ENCODE measurements at places on chromosomes 12 and 14.

DNA sequence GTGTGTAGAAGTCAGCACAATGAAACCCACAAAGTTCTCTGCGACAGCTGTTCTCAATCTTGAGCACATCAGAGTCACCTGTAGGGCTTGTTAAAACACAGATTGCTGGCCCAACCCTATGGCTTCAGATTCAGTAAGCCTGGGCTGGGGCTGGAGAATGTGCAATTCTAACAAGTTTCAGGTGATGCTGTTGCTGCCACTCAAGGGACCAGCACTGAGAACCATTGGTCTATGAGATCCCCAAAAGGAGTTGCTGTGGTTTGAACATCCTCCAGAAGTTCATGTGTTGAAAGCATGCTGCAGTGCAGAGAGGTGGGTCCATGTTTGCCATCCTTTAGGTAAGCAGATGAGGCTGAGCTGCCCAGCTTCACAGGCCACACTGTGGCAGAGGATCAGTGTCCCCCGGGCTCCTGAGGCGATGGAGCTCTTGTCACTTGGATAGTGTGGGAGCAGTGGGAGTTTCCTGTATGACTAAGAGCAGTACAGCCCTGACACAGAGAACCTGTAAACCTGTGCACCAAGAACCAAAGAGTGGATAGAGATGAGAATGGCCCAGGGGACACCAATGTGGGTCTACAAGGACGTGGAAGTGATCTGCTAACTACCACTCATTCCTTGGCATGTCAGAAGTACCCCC, 8.0 kb upstream of the RTRAF start:
- no peak for DNase-seq

GRCh38 chr12:52907092-52907810, 2.4 kb upstream of the KRT8 start:
- DNase-seq, result no peak

DNA sequence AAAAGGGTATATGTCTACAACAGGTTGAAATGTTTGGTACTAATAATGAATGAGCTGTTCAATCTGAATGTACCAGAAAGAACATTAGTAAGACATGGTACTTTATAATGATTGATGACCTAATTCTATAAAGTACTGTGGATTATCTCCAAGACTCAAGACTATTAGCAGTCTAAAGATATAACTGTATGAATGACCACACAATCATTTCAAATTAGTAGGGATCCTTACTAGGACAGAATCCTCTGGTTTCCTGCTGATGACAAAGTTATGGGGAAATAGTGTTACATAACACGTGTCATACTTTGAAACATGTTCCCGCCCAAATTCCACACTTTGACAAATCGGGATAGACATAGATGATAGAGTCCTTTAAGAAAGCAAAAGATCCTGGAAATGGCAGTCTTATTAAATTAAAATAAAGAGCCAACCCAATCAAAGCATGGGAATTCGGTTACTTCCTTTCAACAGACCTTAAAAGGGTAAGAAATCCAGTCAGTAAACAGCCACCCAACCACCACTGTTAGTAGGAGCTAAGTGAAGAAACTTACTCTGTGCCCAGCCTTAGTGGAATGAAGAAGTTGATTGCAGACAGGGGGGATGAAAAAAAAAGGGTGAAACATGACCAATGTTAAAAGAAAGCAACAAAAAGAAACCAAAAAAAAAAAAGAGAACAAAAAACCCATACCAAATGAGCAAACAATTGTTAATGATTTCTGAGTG, 2.8 kb downstream of the VPS29 start:
- DNase-seq, result no peak

GRCh38 chr12:116924558-116925453, 14.1 kb downstream of the FBXW8 start:
- no peak for DNase-seq

- no peak for DNase-seq
Observed at GRCh38 chr14:79551523-79551922, 659.8 kb downstream of the DIO2 start.

DNA sequence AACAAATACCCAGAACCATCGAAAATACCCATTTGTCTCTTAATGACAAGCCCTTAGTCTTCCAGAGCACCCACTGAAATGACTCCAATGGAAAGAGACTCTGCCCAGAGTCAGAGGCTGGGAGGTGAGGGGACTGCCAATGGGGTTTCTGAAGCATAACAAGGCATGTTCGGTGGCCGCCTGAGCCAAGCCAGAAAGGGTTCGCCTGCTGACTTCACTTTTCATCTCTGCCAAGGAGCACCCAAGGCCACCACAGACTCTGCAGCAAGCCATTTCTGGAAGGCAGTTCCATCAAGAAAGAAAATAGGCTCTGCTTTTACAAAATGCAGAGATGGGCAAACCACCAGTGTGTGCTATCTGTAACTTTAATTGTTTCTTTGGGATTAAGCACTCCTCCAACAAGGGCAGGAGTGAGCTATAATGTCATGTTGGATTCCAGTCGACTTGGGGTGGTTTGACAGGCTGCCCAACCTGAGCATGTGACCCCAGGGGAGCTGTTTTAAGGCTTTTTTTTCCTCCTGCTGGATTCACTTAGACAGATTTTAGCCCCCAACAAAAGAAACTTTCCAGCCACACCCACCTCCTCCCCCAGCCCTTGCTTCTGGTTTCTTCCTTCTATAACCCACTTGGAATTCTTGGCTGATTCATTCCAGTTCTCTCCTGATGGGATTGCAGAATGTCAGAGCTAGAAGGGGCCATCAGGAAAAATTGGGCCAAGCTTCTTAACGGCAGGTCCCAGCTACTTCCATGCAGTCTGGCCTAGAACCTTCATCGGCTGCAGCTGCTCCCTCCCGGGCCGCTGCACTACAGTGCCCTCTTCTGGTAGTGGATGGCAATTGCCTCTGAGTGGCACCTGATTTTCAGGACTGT, 24.1 kb downstream of the CKAP4 start:
- peak; percentile 85 for DNase-seq

DNA sequence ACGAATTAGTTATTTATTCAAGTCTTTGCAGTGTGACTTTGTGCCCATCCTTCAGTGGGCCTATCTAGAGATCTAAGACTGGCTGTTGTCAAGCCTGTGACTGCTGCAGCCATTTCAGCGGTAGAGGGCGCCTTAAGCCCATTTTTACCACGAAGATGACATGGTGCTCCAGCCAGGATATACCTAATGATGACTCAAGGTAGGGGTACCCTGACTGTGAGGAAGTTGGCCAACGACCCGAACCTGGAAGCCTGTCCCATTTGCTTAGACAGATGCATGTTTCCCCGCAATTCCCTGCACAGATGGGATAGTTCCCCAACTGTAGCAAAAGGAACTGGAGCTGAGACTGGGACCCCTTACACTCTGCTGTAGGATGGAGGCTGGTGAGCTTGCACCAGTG, 41.3 kb downstream of the RAB3IP start:
- DNase-seq, result peak; percentile 60

GRCh38 chr14:59819446-59820088, 51.0 kb downstream of the RTN1 start:
- DNase-seq, result no peak

DNA sequence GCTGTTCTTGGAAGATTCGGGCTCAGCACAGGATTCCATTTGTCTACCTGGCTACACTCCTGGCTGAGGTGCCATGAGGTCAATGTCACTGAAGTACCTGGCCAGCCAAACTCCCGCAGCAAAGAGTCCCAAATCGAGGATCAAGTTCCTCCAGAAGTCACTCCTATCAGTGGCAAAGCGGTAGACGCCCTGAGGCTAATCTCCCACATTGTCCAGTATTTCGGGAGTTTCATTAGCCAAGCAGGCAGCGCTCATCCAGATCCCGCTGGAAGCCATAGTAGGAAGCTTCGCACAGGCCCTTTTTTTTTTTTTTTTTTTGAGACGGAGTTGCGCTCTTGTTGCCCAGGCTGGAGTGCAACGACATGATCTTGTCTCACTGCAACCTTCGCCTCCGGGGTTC, 8.9 kb upstream of the AACS start:
- DNase-seq, result no peak

- no peak for DNase-seq
Observed at GRCh38 chr14:76938092-76938500, 90.4 kb downstream of the IRF2BPL start.

DNA sequence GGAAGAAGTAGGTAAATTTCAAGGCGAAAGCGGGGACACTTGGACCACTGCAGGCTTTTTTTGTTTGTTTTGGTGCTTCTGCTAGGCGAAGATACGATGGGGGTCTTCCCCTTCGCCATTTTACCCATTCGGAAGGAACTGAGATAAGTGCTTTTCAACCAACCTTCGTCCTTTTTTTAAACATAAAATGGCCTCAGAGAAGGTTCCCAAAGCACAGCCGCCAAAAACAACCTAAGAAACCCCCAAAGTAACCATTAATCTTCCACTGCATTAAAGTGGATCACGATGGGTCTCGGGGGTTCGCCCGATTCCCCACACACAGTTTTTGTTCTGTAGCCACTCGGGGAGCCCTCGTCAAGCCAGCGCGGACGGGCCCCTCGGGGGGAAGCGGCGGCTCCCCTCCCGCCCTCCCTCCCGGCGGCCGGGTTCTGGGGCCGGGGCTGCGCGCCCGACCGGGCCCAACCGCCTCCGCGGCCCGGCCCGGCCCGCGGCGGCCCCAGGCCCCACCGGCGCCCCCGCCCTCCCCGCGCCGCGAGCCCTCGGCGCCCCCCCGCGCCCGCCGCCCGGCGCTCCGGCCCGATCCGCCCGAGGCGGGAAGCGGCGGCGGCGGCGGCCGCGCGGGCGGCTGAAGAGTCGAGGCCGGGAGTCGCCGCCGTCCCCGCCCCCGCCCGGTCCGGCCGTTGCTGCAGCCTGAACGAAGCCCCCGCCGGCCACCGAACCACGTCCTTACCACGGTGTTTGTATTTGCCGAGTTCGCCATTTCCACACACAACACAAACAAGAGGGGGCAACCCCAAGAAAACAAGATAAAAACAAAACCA, 790 bp downstream of the GTF2A1 start:
- DNase-seq, result peak; percentile 33

GRCh38 chr12:76247026-76247646, 101.1 kb downstream of the BBS10 start:
- DNase-seq, result no peak

DNA sequence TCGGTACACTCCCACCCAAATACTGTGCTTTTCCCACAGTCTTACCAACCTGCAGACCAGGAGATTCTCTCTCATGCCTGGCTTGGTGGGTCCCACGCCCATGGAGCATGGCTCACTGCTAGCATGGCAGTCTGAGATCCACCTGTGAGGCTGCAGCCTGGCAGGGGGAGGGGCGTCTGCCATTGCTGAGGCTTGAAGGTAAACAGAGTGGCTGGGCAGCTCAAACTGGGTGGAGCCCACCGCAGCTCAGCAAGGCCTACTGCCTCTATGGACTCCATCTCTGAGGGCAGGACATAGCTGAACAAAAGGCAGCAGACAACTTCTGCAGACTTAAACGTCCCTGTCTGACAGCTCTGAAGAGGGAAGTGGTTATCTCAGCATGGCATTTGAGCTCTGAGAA, 93.2 kb downstream of the FOXA1 start:
- no peak for DNase-seq

GRCh38 chr14:42140831-42141279, 534.2 kb downstream of the LRFN5 start:
- no peak for DNase-seq

DNA sequence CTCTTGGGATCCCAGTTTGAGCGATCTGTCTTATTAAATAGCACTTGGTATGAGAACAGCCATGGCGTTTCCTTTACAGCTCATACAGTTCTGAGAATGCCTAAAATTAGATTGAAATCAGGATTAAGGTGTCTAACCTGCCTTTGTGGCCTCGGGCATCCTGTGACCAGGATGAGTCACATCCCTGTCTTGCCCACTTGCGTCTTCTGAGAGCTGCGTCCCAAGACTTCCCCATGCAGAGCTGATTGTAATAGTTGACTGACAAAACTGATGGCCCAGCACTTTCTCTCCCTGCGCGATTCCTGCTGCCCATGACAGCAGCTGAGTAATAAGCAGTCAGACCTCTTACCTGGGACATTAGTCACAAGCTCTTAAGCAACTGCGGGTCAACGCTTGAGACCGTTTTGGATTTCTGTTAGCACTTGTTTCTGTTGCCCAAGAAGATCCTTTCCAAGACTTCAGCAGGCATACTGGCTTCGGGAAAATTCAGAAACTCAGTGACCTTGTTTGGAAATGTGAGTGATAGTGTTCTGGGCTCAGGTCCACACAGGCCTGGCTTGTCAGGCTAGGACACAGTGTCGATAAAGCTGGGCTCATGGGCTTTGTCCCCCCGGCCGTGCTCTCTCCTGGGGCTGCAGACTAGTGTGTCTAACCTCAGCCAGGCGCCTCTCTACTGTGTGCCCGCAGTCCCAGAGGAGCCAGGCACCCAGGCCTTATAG, 169.9 kb upstream of the HIF1A start:
- DNase-seq, result no peak

DNA sequence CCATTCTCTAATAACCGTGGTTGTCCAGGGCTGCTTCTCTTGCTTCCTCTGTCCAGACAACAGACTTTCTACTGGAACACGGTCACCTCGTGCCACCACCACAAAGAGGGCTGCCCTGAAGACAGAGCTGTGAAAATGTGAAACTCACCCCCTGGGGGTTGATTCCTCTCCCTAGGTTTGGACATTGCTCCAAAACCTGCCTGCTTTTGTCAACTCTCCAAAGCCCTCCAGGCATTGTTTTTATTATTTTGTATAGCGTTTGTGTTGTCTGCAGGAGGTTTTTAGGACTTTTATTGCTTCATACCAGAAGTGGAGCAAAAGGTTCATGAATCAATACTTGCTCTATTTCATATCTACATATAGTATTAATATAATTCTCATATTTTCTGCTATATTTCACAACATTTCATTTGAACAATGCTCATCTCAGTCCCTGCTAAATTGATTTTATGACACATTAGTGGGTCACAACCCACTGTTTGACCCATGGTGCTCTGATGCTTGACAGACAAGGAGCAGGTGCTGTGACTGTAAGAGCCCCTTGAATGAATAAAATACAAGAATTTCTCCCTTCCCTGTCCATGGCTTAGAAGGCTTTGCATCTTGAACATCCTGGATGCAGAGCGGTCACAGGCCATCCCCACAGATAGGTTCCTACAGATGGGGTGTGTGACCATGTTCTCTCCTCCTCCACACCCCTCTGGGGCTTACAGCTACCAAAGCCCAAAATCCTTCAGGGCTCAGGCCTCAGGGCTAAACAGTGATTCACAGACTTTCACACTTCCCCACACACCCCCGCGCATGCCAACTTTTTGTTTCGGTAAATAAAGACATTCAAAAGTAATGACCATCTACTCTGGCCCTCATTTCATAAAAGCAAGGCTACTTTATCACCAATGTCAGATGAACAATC, 20.6 kb upstream of the EML1 start:
- no peak for DNase-seq

DNA sequence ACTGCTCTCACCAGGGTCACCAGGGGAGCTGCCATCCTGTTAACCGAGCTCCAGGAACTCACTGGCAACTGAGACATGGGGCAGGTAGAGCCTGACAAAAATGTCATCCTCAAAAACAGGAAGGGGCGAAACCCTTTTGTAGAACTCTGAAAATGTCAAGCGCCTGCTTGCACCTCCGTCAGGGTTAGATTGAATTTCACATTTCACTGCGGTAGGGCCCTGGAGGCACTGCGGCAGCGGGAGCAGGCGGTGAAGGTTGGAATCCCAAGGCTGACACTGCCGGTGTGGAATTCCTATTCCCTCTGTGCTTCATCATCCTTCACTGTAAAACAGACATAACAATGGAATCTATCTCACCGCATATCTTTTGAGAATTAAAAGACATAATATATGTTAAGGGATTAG, 142.8 kb upstream of the TMCC3 start:
- no peak for DNase-seq
